PC-3 (cell line): ENCODE measurements at places on chromosomes 13 and 19.

- no peaks in the 10 kb centered on the region for H3K4me1 ChIP-seq
- no peak overlapping the region for H3K4me3 ChIP-seq
- DNase-seq, result no peak
- no peaks in the 10 kb centered on the region for H3K27me3 ChIP-seq
Observed at GRCh38 chr13:50340551-50341287, 325.5 kb downstream of the KCNRG start.

DNA sequence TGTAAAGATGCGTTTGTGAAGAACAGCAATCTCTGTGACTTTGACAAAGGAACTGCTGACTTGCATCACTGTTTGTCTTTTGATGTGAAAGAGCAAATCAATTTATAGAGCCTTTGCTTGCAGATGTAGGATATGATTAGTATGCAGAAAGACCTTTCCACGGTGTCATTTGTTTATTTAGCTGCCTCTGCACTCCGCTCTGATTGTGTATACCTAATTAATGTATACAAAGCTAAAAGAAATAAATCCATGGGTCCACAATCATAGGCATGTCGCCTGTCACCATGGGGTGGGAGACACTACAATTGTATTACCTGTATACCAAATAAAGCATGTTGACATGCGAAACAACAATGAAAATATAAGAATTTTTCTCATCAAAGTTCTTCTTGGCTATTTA is 410.7 kb downstream of the MZT1 start:
- no peaks in the 10 kb centered on the region for H3K27me3 ChIP-seq
- H3K4me1 ChIP-seq, result no peaks in the 10 kb centered on the region
- H3K27ac ChIP-seq, result no peak overlapping the region
- no peaks in the 10 kb centered on the region for H3K36me3 ChIP-seq
- DNase-seq, result no peak

GRCh38 chr13:46341112-46341711 is 45.8 kb downstream of the RUBCNL start:
- no peaks in the 10 kb centered on the region for H3K27me3 ChIP-seq
- peak; percentile 56 for DNase-seq
- H3K4me3 ChIP-seq, result no peak overlapping the region
- no peaks in the 10 kb centered on the region for H3K36me3 ChIP-seq
- H3K4me1 ChIP-seq, result peaks cover 13% of the 10 kb centered on the region

DNA sequence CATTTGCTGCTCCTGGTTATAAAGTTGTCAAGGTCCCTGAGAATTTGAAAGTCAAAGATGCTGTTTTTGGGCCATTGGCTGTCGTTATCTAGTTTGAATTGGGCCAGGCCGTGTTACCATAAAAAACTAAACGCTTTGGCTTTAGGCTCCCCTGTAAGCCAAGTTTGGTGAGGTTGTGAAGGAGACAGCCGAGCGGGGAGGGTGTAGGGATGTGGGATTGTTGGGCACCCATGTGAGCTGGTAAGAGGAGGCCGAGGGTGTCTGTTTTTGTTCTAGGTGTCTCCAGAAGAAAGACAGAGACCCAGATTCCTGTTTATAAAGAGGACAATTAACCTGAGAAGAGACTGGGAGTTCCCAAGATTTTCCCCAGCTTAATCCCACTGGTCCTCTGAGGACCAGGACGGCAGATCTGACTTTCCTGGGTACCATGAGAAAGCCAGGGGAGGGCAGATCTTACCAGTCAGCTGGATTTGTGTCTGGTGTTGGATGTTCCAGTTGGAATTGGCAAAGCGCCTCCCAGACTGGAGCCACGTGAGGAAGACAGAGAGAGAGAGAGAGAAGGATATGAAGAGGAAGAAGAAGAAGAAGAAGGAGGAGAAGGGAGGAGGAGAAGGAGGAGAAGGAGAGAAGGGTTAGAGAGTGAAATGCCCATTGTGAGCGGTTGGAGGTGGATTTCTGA is 25.1 kb downstream of the TMEM255B start:
- peaks cover 8% of the 10 kb centered on the region for H3K36me3 ChIP-seq
- H3K4me1 ChIP-seq, result peaks cover 35% of the 10 kb centered on the region
- H3K4me3 ChIP-seq, result no peak overlapping the region; the same call in 1 of the 2 replicates
- no peak for DNase-seq
- H3K27me3 ChIP-seq, result no peaks in the 10 kb centered on the region
- peak overlapping the region; percentile 99 for H3K27ac ChIP-seq

GRCh38 chr13:91399189-91400062 is 1.0 kb downstream of the GPC5 start:
- no peak for DNase-seq
- peak overlapping the region; percentile 65; the same call in 1 of the 2 replicates for H3K4me3 ChIP-seq
- H3K27ac ChIP-seq, result no peak overlapping the region
- H3K36me3 ChIP-seq, result no peaks in the 10 kb centered on the region
- peaks cover 39% of the 10 kb centered on the region for H3K27me3 ChIP-seq
- no peaks in the 10 kb centered on the region for H3K4me1 ChIP-seq

DNA sequence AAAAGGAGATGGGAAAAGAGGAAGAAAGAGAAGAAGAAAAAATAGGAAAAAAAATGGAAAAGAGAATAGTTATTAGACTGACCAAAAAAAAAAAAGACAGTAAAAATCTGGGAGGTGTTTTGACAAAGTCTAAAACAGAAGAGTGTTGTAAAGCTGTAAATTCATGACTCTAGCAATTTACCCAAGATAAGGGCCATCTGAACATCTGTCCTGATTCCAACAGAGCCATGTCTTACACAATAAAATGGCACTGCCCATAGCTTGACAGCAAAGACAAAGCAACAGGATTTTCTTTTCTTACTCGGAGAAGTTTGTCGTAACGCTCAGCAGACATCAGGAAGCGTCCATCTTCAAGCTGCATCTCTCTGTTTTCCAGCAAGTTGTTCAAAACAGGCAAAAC is 69.8 kb downstream of the VWA8 start:
- no peaks in the 10 kb centered on the region for H3K27me3 ChIP-seq
- H3K4me3 ChIP-seq, result no peak overlapping the region
- DNase-seq, result no peak
- no peak overlapping the region for H3K27ac ChIP-seq
- no peaks in the 10 kb centered on the region for H3K4me1 ChIP-seq

DNA sequence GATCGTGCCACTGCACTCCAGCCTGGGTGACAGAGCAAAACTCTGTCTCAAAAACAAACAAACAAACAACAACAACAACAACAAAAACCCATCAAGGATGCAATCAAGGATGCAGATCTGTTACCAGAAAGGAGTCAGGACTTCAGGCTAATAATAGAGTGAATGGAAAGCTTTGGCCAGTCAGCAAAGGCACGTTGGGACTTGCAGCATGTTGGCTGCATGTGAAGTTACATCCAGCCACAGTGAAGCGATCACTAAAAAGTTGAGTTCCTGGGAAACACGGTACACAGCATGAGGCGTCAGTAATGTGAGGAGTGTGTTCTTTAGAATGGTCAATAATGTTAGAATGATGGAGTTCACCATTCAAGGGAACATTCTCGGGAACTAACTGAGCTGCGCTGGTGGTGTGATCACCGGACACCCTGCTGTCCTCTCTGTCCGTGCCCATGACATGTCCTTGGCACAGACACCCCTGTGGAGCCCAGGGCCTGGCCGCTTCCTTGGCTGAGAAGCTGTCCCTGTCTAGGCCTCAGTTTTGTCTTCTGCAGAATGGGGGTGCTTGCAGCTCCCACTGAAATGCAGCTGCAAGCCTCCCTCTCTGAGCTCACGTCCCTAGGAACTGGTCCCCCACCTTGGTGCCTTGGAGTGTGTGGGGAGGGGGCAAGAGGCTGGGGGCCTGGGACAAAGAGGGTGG is 2.3 kb upstream of the LGALS7B start:
- H3K27me3 ChIP-seq, result no peaks in the 10 kb centered on the region
- H3K27ac ChIP-seq, result no peak overlapping the region
- no peak overlapping the region for H3K4me3 ChIP-seq
- no peaks in the 10 kb centered on the region for H3K4me1 ChIP-seq

DNA sequence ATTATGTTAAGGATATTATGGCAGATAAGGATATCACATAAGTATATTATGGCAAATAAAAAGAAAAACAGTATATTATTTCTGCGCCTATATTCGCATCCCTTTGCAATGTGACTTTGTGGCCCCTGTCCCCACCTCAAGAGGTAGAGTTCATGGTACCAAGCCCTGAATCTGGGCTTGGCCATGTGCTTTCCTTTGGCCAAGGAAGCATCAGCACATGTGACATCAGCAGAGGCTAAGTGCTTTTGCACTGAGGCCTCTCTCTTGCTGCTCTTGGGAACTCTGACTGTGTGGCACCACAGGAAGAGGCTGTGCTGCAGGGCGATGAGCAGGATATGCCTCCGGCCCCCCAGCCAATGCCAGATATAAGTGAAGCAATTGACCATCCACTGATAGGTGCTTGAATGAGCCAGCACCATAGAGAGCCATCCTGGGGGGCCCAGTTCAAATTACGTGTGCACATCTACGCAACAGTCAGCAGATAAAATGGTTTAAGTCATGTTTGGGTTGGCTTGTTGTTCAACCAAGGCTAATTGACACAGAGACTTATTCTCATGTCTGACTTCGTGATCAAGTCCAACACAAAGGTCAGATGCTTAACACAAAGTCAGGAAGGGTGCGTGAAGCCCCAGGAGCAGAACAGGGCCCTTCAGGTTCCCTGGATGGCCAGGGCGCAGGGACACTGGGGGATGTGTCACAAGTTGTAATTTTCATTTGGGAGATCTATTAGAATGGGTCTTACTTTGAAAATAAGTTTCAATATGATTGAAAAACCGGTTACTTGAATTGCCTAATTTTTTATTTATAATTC is 173.3 kb downstream of the COL4A1 start:
- no peak overlapping the region for H3K27ac ChIP-seq
- peaks cover 12% of the 10 kb centered on the region for H3K4me1 ChIP-seq
- H3K4me3 ChIP-seq, result no peak overlapping the region
- no peaks in the 10 kb centered on the region for H3K36me3 ChIP-seq
- H3K27me3 ChIP-seq, result no peaks in the 10 kb centered on the region

DNA sequence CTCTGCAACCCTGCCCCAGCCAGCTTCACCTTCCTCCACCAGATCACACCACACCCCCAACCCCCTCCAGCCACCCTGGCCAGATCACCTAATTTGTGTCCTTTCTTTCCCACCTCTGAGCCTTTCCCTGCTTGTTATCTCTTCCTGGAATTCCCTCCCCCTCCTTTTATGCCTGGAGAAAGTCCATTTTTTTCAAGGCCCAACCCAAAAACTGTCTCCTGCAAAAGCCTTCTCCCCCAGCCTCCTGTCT is 5.3 kb upstream of the TLE2 start:
- H3K27me3 ChIP-seq, result no peaks in the 10 kb centered on the region
- no peaks in the 10 kb centered on the region for H3K36me3 ChIP-seq
- no peak overlapping the region for H3K4me3 ChIP-seq
- peaks cover 13% of the 10 kb centered on the region for H3K4me1 ChIP-seq
- H3K27ac ChIP-seq, result no peak overlapping the region

GRCh38 chr13:36046672-36047071 is 84.5 kb downstream of the DCLK1 start:
- H3K36me3 ChIP-seq, result no peaks in the 10 kb centered on the region
- H3K27ac ChIP-seq, result no peak overlapping the region
- H3K4me1 ChIP-seq, result no peaks in the 10 kb centered on the region
- no peak for DNase-seq
- H3K27me3 ChIP-seq, result 0 out of 2 replicates have a peak, but pooled peaks cover under 1% of the 10 kb centered on the region
- H3K4me3 ChIP-seq, result no peak overlapping the region

DNA sequence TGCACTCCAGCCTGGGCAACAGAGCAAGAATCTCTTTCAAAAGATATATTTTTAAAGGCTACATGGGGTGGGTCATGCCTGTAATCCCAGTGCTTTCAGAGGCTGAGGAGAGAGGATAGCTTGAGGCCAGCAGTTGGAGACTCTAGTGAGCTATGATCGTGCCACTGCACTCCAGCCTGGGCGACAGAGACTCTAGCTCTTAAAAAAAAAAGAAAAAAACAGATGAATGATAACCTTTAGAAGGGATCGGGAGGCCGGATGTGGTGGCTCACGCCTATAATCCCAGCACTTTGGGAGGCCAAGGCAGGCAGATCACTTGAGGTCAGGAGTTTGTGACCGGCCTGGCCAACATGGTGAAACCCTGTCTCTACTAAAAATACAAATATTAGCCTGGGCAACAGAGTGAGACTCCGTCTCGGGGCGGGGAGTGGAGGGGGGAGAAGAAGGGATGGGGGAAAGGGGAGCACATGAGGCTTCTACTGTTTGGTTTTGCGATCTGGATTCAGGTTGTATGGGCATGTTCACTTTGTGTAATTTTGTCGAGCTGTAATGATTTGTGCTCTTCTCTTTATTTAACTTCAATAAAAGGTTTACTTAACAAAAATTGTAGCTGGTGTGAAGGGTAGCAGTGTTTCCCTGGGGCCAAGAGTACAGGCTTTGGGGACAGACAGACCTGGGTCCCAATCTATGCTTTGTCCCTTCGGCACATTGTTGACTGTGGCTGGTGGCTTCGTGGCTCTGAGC is 1.1 kb upstream of the PSMC4 start:
- H3K27ac ChIP-seq, result peak overlapping the region; percentile 65
- H3K36me3 ChIP-seq, result peaks cover 23% of the 10 kb centered on the region
- peaks cover 9% of the 10 kb centered on the region; the same call in 1 of the 2 replicates for H3K4me1 ChIP-seq
- DNase-seq, result no peak

GRCh38 chr13:83752141-83752540 is 130.1 kb downstream of the SLITRK1 start:
- DNase-seq, result peak; percentile 56
- H3K4me3 ChIP-seq, result no peak overlapping the region
- no peaks in the 10 kb centered on the region for H3K27me3 ChIP-seq
- no peaks in the 10 kb centered on the region for H3K36me3 ChIP-seq
- no peak overlapping the region for H3K27ac ChIP-seq

GRCh38 chr19:15028490-15028889 is 20.8 kb upstream of the CASP14 start:
- no peak overlapping the region for H3K4me3 ChIP-seq
- no peaks in the 10 kb centered on the region for H3K36me3 ChIP-seq
- DNase-seq, result no peak
- no peaks in the 10 kb centered on the region for H3K27me3 ChIP-seq
- no peaks in the 10 kb centered on the region for H3K4me1 ChIP-seq
- no peak overlapping the region for H3K27ac ChIP-seq

GRCh38 chr13:75635101-75635827 is 866 bp upstream of the LMO7 start:
- no peak for DNase-seq
- H3K36me3 ChIP-seq, result no peaks in the 10 kb centered on the region
- no peaks in the 10 kb centered on the region for H3K27me3 ChIP-seq
- peak overlapping the region; percentile 90 for H3K4me3 ChIP-seq
- H3K27ac ChIP-seq, result no peak overlapping the region

DNA sequence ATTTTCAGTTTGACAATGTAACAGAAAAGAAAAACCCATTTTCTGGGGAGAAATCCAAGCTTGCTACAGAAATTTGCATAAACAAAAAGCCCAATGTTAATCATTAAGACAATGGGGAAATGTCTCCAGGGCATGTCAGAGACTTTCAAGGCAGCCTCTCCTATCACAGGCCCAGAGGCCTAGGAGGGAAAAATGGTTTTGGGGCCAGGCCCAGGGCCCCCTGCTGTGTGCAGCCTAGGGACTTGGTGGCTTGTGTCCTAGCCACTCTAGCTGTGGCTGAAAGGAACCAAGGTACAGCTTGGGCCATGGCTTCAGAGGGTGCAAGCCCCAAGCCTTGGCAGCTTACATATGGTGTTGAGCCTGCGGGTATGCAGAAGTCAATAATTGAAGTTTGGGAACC is 8.0 kb upstream of the TEX30 start:
- H3K27me3 ChIP-seq, result no peaks in the 10 kb centered on the region
- no peak overlapping the region for H3K27ac ChIP-seq
- no peaks in the 10 kb centered on the region for H3K4me1 ChIP-seq
- DNase-seq, result no peak
- no peaks in the 10 kb centered on the region for H3K36me3 ChIP-seq
